Activated CD4-positive, alpha-beta T cell treated with anti-CD3 and anti-CD28 coated beads, Interleukin-2, amount 50 U/mL, for 4 hours (primary cell): ENCODE measurements at places on chromosomes 2 and 18.

- DNase-seq: no peak
Observed at GRCh38 chr2:232134939-232135338, 173.4 kb downstream of the DIS3L2 start.

DNA sequence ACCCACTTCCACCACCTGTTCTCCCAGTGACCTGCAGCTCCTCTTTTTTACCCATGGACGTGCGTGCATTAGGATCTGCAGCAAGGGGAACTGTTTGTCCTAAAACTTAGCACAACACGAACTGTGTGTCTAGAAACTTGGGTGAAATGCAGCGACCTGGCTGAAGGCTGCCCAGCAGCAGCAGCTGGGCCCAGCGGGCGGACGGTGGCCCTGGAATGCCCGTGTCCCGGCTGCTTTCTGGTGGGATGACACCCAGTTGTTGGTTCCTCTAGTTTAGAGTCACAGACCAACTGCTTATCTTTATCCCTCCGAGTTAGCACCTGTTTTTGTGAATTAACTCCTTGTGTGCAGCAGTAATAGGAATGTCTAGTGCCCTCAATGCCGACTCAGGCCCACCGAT lies 61.9 kb upstream of the PXDN start:
- DNase-seq: no peak

DNA sequence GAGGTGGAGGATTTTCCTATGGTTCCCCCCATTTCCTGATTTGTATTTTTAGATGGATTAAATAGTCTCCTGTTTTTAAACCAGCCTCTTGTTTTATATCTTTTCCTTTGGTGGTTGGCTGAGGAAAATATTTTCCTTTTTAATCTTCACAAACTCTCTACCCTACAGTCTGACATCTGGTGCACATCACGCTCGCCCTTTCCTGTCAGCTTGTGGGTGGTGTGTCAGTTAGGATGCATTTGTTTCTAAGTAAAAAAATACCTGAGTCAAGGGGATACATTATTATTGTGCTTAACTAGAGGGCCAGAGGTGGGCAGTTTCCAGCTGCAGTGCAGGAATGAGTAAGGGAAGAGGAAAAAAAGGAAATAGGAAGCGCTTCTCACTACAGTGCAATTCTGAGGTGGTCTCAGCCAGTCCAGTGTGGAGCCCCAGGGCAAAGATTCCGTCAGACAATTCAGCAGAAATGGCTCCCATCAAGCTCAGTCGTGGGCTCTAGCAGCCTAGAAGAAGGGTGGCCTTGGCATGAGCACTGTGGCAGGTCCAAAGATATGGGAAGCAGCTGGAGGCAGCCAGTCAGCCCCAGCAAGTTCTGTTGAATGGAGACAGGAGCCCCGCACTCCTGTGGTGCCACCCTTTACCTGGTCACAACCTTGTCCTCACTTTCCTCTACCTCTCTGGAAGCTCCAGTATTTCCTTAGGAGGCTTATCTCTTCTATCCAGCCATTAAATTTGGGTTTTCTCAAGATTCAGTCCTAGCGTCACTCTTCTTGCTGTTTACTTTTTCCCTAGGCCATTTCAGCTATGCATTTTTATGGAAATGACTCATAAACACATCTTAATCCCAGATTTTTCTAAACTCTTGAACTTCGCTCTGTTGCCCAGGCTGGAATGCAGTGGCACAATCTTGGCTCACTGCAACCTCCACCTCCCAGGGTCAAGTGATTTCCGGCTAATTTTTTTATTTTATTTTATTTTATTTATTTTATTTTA lies 18.5 kb downstream of the SFTPB start:
- no peak for DNase-seq

DNA sequence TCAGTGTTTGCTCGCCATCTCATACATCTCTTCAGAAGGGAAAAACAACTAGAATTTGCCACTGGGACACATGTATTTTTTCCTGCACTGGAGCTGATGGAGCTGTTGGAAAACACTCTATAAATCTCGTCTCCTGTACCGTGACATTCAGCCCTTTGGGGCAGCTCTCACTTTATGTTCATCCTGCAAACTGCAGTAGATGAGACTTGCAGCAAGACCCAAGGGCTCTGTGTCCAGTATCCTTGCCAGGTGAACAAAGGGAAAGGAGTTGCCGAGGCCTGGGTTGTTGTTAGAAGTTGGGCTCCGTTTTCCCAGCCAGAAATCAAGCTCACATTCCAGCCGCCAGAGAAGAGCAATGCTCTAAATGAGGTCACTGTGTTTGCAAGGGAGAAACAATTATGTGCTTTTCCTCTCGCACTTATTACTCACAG lies 285.1 kb downstream of the SLC4A3 start:
- no peak for DNase-seq

DNA sequence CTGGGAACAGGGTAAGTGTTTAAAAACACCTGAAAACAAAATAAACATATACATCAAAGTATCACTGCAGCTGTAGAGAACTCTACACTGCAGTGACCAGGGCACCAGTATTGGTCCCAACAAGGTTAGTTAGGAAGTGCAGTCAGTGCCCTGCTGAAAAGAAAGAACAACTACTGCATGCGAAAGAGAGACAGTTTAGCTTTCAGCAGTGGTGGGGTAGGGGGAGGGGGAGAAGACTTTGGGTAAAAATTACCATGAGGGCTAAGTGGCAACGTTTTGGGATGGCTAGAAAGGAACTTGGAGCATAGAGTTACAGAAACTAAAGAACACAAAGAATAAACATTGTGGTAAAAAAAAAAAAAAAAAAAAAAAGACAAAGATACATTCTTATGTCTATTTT lies 112.1 kb downstream of the UPP2 start:
- DNase-seq: no peak

GRCh38 chr2:88711897-88712296 lies 20.4 kb downstream of the RPIA start:
- no peak for DNase-seq

DNA sequence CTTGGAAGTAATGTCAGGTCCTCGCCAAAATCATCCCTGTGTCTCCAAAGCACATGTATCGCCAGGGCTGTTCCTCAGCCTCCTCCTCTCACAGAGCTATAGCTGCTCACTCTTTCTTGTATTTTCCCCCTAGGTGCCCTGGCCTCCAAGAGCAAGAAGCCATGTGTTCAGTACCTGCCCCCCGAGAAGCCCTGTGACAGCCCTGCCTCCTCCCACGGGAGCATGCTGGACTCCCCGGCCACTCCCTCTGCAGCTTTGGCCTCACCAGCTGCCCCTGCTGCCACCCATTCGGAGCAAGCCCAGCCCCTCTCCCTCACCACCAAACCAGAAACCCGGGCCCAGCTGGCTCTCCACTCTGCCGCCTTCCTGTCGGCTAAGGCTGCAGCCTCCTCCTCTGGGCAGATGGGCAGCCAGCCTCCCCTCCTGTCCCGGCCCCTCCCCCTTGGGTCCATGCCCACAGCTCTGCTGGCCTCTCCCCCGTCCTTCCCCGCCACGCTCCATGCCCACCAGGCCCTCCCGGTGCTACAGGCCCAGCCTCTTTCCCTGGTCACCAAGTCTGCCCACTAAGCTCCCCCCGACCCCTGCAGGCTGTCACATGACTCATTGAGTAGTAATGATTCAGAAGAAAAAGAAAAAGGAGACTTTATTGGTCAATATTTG lies 18.8 kb downstream of the TGOLN2 start:
- no peak for DNase-seq

- no peak for DNase-seq
Observed at GRCh38 chr2:100939445-100939844, 62.6 kb upstream of the RPL31 start.

DNA sequence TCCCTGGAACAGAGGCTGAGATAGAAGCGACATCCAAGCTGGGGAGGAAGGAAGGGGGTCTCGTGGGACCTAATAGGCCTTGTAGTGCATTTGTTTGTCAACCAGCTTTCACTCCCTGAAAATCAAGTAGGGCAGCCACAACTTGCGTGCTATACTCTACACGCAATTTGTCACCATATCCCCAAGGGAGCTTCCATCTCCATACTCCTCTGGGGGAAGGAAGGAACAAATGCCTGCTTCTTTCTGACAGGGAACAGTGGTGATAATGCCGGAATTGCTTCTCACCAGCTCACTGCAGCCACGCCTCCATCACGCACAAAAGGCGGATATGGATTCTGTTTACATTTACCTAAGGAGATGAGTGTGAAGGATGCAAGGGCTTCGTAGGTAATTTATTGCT lies 213.4 kb downstream of the TMEM163 start:
- no peak for DNase-seq

DNA sequence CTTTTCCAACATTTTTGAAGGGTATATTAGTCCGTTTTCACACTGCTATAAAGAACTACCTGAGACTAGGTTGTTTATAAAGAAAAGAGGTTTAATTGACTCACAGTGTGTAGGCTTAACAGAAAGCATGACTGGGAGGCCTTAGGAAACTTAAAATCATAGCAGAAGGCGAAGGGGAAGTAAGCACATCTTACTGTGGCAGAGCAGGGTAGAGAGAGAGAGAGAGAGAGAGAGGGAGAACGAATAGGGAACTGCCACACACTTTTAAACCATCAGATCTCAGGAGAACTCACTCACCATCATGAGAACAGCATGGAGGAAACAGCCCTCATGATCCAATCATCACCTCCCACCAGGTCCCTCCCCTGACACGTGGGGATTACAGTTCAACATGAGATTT lies 420.3 kb downstream of the SOCS6 start:
- DNase-seq: no peak

DNA sequence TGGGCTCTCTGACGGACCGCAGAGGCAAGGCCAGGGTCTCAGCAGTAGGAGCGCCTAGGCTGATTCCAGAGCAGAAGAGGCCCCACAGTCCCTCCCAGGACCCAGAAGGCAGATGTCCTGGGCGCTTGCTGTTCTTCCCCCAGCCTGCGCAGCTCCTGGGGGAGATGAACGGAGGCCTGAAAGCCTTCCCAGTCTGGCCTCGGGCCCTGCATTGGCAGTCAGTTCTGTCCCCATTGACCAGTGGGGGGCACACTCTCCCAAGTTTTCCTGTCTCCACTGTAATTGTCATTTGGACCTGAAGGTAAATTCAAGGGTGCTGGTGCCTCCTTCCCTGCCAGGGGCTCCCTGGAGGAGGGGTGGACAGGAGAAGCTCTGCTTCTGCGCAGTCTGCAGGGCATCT lies 345.7 kb downstream of the CYP26B1 start:
- DNase-seq: no peak

DNA sequence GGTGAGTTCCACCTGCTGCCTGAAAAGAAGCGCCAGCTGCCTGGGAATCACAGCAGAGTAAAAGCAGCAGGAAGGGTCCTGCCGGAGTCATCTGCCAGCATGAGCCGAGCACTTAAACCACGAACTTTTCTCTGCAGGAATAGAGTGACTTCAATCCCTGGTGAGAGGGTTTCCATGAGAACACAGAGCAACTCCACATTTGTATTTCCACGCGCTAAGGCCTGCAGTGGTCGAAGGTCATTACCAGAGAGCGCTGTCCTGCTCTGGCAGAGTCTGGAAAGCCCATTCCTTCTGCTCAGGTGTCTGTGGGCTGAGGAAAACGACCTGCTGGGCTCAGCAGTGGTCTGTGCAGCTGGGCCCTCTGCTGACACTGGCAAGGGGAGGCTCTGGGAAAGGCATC lies 6.7 kb downstream of the PASK start:
- DNase-seq: no peak

DNA sequence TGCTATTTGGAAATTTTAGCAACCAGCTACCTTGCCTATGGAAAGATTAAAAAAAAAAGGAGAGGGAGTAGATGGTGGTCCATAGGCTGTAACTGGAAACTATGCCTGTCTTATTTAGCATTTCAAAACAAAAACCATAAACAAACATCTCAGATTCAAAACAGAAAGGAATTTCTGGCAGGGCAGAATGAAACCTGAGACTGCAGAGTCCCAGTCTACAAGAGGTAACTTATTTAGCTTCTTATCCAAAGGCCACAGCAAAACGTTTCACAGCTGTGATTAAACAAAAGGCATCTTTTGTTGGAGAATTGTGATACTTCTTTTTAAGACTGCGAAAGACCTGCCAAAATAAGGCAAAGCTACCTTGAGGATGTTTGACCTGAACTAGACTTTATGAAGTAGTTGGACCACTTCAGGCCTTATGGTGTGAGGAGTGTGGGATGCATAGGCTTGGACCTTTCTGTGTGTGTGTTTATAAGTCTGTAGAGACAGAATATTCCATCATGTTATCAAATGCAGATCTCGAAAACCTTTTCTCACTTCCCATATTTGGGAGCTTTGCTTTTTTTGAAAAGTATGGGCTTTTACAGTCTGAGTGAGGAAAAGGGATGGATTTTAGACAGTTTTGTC lies 11.0 kb downstream of the CRIM1 start:
- DNase-seq: no peak

DNA sequence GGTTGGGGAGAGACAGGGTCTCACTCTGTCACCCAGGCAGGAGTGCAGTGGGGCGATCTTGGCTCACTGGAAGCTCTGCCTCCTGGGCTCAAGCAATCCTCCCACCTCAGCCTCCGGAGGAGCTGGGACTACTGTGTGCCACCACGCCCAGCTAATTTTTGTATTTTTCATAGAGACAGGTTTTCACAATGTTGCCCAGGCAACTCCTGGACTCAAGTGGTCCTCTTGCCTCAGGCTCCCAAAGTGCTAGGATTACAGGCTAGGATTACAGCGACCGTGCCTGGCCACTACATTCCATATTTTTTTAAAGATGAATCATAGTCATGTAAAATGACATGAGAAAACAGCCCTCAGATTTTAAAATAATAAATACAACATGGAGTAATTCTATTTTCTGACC lies 32.3 kb downstream of the CWC22 start:
- DNase-seq: no peak

- no peak for DNase-seq
Observed at GRCh38 chr18:74722237-74722636, 124.6 kb downstream of the ZNF407 start.

- no peak for DNase-seq
Observed at GRCh38 chr2:10265329-10266132, 37.2 kb upstream of the HPCAL1 start.

DNA sequence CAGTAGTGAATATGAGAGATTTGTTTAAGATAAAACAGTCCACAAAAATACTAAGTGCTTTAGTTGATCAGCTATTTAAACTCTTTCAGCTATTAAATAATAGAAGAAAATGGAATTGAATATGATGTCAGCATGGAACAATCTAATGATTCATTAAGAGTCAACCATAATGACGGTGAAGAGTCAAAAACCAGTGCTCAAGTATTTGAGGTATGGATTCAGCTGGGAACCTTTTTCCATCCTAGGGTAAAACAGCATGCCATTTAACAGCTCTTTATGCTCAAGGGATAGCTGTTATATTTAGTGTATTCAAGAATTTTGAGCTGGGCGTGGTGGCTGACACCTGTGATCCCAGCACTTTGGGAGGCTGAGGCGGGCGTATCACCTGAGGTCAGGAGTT lies 29.7 kb downstream of the CARF start:
- DNase-seq: no peak

DNA sequence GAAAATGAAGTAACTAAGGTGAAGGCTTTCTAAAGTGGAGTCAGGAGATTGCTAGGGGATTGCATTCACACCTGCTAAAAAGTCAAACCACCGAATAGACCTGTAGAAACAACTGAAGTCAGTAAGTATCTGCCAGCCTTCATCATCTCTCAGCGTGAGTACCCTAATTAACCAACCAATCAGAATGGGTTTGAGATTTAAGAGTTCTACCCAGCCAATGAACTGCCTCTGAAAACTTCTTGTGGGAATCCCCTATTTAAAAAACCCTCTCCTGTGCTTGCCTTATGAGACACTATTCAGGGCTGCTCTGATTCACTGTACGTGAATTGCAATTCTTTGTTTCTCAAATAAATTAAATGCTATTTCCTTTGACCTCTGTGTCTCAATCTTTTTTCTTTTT lies 3.4 kb upstream of the FAM161A start:
- DNase-seq: no peak
